ENCODE measurements at places on chromosomes 16 and 17. TPM values are rescaled to one million over a fixed set of nuclear protein-coding genes. Genes with fewer than 3 reads are reported as not detected.

WIPF2 gene
- 14.2 TPM for total RNA-seq

BBS2 gene
- total RNA-seq: 43.9 TPM

FOXJ1 gene
- total RNA-seq: not detected

HOXB5 gene
- total RNA-seq: 1.5 TPM

NAGS gene
- 4.3 TPM for total RNA-seq

KRT16 gene
- total RNA-seq: not detected

KRT39 gene
- total RNA-seq: not detected

HOXB13 gene
- 0.07 TPM for total RNA-seq

SLC39A11 gene
- 8.5 TPM for total RNA-seq

CCDC102A gene
- 8.8 TPM for total RNA-seq

MARCHF10 gene
- total RNA-seq: not detected

COG1 gene
- 24.5 TPM for total RNA-seq
